Stimulated activated CD4-positive, alpha-beta T cell treated with anti-CD3 and anti-CD28 coated beads, Interleukin-2, amount 100 ng/mL, for 24 hours (primary cell): ENCODE measurements at places on chromosomes 16 and 17.

- DNase-seq, result no peak
Measured at GRCh38 chr16:46914556-46915201, 30.5 kb downstream of the GPT2 start.

GRCh38 chr17:1229900-1230501 is 40.2 kb upstream of the BHLHA9 start:
- DNase-seq, result no peak

DNA sequence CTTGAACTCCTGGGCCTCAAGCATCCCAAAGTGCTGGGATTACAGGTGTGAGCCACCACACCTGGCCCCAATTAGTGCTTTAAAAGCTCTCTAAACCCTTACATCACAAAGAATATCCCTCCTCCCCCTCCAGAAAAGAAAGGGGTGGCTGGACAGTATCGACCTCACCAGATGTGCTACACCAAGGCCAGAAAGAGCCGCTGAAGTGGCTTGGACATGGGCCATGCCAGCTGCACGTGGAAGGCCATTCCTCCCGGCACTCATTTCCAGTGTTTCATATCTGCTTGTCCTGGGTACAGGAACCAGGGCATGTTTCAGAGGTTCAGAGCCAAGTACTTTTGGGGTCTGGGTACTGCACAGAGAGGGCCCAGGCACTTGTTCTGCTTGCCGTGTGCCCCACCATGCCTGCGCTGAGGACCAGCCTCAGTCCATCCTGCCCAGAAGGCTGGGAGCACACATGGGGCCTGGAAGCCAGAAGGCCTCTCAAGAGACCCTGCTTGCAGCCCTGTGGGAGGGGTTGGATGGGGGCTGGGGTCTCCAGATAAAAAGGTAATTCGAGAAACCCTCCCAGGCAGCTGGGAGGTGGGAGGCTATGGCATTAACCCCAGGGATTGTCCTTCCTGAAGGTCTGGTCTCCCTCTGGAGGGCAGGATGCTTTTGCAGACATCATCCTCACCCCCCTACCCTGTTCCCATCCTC is 3.5 kb upstream of the SRRM2 start:
- no peak for DNase-seq

- no peak for DNase-seq
Measured at GRCh38 chr16:19810817-19811731, 73.6 kb downstream of the GPRC5B start.

- no peak for DNase-seq
Measured at GRCh38 chr17:40072735-40073346, 10.1 kb downstream of the THRA start.

DNA sequence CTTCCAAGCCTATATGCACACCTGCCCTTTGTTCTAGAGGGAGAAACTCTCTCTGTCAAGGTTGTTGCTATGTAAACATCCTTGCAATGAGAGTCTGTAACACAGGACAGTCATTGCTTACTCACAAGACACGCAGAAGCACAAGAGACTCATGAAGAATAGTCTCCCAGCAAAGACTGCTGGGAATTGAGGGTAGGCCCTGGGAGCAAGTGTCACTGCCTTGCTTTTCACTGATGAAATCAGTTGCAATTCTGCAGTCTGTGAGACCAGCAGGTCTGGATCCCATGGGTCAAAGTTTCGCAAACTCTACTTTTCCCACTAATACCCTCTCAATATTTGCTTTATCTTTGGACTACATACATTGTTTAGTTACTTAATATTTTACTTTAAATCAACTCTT is 177.4 kb downstream of the FTO start:
- no peak for DNase-seq

DNA sequence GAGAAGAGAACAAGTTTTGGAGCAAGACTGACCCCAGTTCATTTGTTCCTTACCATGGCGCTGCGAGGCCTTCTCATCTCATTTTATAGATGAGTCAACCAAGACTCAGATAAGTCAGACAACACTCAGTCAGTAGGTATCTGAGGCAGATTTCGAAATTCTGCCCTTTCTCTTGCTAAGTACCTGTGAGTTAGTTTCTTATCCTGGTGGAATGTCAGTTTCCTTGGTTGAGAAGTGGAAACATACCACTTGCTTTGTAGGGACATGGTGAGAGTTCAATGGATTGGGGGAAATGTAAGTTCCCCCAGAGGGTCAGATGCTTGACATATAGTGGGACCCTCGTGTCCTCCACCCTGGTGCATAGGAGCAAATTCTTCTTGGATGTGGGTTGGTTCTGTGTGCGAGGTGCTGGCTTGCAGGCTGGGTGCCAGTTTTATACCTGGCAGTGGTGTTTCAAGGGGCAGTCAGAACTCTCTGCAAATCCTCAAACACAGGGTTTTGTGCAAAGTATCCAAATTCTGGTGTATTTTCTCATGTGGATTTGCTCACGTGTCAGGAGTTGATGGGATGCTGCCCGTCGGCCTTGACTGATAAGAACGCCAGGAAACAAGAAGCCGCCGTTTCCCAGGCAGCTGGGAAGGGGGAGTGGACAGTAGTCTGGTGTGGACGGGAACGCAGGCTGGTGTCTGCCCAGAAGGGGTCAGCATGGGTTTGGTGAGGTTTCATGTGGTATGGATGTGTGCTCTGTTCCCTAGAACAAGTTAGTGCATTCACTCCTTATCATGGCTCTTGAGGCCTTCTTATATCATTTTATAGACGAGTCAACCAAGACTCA is 61.1 kb upstream of the CIBAR2 start:
- DNase-seq, result no peak

- DNase-seq, result no peak
Measured at GRCh38 chr17:36188891-36189306, 7.7 kb downstream of the CCL3L1 start.
